ENCODE measurements at places on chromosomes 1 and 21.

DNA sequence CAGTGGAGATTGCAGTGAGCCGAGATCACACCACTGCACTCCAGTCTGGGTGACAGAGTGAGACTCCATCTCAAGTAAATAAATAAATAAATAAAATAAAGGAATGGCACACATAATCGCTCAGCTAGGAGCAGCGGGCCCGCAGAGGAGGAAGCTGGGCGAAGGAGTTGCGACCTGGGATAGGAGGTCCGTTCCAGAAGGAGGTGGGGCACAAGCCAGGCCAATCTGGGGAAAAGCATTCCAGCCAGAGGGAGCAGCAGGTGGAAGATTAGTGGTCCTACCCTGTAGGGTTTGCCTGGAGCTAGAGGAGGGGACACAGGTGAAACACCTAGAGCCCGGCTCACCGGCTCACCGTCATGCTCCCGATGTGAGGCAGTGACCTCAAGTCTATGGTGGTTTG lies 40.3 kb upstream of the CASZ1 start:
- no peak for DNase-seq

DNA sequence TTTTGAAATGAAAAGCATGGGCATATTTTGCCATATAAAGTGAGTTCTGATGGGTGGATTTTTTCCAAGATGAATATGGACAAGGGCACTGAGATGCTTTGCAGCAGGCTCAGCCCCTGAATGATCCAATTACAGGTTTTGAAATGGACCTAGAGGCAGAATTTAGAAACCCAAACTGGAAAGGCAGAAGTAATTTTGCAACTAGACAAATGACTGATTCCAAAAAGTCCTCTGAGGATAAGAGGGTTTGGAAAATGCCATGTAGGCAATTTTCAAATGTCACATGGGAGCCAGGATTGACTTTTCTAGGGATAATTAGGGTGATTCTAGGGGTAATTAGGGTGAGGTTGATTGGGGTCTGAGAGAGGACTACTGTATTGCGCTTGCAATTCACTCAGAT lies 148.9 kb upstream of the ZNF648 start:
- no peak for DNase-seq

DNA sequence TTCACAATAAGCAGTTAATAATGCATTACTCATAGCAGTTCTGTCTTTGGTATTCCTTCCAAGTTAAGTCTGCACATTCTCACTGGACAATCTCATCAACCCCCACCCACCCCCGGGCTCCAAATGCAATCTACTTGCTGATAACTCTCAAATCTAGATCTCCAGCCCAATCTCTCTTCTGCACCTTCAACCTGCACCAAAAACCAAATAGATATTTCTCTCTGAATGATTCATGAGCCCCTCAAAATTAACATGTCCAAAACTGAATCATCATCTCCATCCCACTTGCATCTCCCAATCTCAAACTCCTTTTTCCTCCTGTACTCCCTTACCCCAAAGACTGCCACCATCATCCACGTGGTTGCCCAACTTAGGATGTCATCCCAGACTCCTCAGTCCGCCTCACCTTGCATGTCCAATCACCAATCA lies 2.7 kb downstream of the DOCK7 start:
- DNase-seq = no peak

- DNase-seq = no peak
These were observed 233.1 kb downstream of the PAPPA2 start for GRCh38 chr1:176696109-176696508.

DNA sequence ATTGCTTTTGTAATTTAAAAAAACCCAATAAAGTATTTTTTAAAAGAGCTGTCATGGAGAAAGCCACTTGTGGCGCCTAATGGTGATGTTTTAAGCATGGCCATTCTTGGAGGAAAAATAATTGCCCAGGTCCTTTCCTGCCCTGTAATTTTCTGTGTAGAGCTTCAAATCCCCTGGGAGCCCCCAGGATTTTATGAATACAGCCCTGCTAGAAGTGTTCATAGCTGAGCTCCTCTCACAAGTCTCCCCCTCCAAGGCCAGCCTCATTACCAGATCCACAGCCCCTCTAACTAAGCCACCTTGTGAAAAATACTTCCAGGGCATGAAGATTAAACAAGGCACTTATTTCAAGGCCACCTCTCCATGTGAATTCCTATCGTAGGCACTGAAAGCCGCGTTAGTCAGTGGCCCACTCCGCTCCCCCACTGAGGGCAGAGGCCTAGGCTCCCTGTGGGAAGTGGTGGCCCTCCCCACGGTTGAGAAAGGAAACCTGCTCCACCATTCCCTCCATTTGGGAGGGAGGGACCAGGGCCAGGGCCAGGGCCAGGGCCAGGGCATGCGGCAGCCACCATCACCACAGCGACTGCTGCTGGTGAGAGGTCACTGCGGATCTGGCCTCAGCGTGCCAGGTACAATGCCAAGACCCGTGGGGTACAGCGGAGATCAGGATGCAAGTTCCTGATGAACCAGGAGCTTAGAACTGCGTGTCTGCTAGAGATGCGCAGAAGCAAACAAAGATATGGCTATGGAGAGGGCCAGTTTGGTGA lies 83.1 kb downstream of the KCNN3 start:
- DNase-seq = no peak

GRCh38 chr1:22801761-22802160 lies 91.1 kb downstream of the EPHB2 start:
- DNase-seq = no peak

- DNase-seq = no peak
These were observed 405.3 kb downstream of the TGFB2 start for GRCh38 chr1:218750216-218750970.

DNA sequence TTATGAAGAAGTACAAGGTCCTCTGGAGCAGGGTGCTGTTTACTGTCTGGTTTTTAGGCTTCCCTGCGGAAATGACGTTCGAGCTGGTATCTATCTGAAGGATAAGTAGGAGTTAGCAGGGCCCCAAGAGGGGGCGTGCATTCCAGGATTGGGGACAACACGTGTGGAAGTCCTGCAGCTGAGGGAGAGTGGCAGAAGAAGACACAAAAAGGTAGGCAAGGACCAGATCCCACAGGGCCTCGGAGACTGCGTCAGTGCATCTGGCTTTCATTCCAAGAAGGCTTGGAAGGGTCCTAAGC lies 5.9 kb downstream of the RIMS3 start:
- DNase-seq = no peak

- no peak for DNase-seq
These were observed 36.6 kb downstream of the GPR3 start for GRCh38 chr1:27429029-27429425.

GRCh38 chr1:197770243-197770642 lies 5.0 kb downstream of the DENND1B start:
- no peak for DNase-seq

- no peak for DNase-seq
These were observed 20.6 kb downstream of the STXBP3 start for GRCh38 chr1:108767115-108767514.

GRCh38 chr1:90135286-90135685 lies 140.4 kb downstream of the ZNF326 start:
- no peak for DNase-seq

- no peak for DNase-seq
These were observed 7.1 kb downstream of the PERM1 start for GRCh38 chr1:974687-975328.

DNA sequence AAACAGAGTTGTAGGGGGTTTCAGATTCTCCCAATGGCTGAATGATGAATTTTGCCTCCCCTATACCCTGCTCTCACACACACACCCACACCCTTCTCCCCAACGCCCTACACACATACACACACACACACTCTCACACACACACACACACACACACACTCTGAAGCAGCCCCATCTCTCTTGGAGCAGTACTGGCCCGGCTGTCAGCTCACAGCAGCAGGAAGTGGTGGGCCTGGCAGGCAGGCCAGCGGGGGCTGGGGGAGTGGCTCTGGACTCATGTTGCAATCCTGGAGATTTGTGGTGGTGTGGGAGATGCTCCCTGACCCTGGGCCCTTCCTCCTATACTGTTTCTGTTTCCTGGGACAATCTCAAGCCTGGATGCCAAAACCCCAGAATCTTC lies 2.2 kb downstream of the IKBKE start:
- DNase-seq = no peak

DNA sequence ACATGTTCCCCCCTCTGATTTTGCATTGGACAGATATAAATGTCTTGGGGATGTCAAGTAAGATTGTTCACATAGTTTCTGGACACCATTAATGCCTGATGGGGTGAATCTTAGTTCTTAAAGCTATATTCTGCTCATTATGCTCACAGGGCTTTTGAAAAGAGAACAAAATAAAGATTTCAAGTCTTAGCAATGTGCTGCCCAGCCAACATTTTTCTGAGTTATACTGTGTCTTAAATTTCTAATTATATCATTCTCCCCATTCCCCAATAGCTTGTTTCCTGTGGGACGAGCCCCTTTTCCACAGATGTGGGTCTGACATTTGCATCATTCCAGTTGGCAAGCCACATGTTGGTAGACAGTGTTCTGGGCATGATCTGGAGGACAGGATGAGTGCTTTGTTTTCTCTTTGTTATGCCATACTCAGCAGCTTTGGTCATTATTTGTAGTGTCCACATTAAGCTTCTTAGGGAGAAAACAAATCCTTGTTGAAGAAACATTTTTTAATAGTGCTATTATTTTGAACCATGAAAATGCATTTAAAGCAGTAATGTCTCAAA lies 32.8 kb downstream of the MTARC1 start:
- DNase-seq = no peak

DNA sequence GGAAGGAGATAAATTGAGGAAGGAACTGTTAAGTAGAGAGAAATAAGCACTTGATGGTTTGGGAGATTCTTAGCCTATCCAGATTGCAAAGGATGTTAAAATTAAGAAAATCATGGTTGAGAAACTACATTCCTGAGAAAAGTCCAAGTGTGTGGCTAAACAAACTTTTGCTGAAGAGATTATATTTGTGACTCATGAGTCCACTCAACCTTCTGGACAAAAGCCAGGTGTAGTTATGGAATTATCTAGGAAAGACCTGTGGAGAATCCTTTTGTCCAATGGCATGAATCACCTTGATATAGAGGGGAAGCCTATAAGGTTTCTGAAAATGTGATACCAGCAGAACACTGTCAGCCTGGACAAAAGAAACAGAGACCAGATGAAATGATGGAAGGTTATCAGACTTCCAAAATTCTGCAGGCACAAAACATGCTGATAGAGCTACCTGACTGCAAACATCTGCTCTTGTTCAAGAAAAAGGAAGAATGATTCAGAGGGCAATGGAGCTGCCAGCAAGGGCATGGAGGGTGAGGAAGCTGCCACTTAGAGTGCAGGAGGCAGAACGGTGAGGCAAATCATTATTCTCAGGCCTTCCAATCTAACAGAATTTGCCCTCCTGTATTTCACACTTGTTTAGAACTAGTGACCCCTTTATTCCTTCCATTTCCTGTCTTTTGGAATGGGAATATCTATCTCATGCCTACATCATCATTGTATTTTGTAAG lies 300.6 kb upstream of the PRMT6 start:
- DNase-seq = no peak

DNA sequence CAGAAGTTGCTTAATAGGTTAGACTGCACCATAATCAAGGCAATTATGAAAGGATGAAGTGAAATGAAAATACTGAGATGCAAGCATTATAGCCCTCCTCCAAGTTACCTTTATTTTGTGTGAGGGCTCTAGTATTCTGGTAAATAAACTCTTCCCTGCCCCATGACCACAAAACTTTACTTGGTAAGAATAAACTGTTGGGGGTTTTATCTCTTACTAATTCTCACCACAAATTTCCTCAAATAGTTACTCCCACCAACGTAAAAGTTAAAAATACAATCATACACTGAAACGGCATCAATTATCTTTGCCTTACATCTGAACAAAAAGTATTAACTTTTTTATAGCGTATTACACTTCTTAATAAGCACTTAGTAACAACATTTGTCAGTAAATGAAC lies 29.5 kb downstream of the C21orf91 start:
- no peak for DNase-seq

DNA sequence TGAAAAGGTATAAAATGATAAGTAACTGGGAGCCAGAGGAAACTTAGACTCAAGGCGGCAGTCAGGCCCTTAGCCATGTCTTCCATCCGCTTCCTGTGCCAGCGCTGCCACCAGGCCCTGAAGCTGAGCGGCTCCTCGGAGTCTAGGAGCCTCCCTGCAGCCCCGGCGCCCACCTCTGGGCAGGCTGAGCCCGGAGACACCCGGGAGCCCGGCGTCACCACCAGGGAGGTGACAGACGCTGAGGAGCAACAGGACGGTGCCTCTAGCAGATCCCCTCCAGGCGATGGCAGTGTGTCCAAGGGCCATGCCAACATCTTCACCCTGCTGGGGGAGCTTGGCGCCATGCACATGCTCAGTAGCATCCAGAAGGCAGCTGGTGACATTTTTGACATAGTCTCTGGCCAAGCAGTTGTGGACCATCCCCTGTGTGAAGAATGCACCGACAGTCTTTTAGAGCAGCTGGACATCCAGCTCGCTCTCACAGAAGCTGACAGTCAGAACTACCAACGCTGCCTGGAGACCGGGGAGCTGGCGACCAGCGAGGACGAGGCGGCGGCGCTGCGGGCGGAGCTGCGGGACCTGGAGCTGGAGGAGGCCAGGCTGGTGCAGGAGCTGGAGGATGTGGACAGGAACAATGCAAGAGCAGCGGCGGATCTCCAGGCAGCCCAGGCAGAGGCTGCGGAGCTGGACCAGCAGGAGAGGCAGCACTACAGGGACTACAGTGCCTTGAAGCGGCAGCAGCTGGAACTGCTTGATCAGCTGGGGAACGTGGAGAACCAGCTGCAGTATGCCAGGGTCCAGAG lies at the start of gene BECN2:
BECN2 (plus strand) TSS at position 76 of the 803 bp plus-strand sequence; CDS start at position 76, 0 bp downstream.
- DNase-seq = no peak

DNA sequence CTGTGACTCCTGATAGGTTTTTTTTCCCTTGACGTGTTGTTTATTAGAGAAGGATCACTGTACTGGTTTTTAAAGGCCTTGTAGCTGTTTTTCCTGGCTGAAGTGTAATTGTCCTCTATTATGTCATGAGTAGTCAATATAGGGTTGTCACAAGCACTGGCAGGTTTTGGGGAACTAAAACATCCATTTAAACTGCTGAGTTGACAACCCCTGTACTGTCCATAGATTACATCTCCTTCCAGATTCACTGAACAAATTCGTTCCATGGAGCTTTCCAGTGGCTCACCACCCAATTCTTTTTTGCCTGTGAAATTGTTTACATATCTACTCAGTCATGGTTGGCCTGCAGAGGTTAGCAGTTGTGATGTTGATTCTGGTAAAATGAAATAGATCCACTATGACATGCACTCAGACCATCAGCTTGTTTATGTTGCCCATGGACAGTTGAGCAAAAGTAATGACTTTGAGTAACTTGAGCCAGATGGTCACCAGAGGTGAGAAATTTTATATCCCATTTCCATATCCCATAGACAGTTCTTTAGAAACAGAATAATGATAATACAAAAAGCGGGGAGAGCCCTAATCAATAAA lies 59.9 kb upstream of the QSOX1 start:
- DNase-seq = no peak

Data from CD4-positive, alpha-beta T cell (primary cell).